ENCODE measurements at places on chromosomes 3 and 15.

DNA sequence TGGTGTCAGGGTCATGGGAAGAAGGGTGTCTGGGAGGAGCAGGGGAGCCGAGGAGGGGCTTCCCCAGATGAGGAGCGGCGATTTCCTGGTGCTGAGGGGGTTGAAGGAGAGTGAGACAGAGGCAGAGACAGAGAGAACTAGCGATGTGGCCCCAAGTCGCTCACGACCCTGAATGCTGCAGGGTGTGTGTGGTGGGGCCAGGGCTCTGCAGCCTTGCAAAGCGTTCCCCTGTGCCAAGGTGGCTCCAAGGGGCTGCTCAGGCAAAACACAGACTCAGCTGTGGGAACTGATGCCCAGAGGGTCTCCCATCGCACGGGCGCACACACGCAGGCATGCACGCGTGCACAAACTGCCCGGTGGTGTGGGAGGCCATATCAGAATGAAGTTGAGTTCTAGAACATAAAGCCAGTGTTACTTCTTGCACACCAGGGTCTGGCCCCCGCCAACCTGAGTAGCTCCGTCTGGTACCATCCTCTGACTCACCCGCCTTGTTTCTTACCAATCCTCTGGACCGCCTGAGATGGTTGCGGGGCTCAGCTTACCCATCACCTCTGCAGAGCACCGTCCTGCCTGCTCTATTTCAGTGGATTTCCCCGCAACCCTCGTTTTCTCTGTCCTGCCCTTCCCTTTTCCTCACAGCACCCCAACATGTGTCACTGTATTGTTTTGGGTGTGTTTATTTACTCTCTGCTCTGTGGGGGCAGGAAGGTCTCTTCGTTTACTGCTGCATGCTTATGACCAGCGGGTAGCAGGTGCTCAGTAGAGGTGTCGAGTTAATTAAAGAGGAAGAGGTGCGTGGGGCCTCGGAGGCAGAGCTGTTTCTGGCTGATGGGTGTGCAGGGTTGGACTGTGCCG, 4.5 kb downstream of the MELTF start:
- DNase-seq: no peak

- DNase-seq: no peak
Measured at GRCh38 chr3:16917980-16918682, 33.4 kb downstream of the PLCL2 start.

DNA sequence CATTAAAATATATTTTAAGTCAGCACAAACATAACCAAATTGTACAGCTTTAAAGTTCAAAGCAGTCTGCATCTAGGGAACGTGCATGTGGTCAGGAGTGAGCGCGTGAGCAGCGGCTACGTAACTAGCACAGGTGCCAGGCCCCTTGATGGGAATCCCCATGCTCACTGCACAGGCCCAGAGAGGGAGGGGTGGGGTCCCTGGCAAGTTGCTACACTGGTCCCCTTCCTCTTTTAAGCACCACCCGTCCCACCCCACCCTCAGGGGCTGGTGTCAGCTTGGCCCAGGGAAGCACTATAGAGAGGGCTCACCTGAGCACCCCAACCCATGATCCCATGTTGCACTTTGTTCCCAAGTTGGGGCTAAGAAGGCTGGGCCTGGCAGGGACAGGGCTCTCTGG, 835 bp upstream of the GMPPB start:
- DNase-seq: no peak

DNA sequence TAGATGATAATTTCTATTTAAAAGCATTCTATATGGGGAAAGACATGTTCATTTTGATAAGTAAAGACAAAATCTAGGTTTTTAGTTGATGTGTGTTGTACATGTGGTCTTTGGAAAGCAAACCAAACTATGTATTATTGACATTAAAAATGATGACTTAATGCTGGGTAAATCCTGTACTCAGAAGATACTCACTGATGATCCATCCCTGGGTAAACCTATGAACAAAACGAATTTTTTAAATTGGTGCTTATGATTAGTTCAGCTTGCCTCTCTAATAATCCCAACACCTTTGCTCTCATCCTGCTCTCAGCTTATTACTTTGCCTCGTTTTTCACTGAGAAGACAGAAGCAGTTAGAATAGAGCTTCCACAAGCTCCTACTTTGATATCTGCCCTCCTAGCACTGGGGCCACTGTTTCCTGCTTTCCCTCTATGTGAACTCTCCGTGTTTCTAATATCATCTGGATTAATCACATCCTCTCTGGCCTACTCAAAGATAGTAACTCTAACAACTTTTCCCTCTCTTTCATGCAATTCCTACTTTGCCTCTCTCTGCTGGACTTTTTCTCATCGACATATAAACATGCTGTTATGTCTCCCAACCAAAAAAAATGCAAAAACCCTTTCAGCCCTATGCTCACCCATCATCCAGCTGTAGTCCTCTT, 29.3 kb downstream of the RARRES1 start:
- DNase-seq: no peak

- no peak for DNase-seq
Measured at GRCh38 chr3:100697723-100698285, 11.5 kb upstream of the TFG start.

DNA sequence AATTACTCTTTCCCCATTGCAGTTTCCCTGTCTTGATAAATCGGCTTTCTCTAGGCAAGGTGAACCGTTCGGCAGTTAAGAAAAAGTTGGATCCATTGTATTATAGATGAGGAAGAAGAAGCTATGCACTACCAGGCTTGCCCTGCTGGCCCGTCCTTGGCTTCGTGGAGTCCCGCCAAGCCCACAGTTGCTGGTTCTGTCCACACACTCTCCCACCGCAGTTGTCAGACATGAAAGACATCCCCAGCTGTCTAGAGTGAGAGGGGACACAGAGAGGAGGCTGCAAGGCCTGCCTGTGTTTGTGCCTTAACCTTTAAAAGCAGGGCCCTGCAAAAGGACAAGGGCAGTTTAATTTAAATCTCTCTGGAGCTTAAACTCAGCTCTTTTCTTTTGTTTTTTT, 47.2 kb upstream of the PLCL2 start:
- no peak for DNase-seq

DNA sequence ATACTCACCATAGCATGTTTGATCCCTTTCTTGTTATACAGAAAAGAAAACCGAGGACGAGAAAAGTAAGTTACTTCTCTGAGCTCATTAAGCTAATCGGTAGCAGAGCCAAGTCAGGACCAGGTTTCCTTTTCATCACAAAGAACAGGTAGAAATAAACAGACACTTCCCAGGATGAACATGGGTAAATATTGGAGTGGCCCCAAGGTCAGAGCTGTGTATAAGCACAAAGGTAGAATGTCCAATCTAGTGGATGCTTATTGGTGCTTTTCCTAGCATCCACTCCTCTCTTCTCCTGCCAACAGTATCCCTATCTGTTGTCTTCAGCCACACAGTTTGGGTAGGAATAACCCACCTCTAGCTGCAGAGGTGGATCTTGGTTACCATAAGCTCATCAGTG, 52.8 kb upstream of the THUMPD3 start:
- no peak for DNase-seq

DNA sequence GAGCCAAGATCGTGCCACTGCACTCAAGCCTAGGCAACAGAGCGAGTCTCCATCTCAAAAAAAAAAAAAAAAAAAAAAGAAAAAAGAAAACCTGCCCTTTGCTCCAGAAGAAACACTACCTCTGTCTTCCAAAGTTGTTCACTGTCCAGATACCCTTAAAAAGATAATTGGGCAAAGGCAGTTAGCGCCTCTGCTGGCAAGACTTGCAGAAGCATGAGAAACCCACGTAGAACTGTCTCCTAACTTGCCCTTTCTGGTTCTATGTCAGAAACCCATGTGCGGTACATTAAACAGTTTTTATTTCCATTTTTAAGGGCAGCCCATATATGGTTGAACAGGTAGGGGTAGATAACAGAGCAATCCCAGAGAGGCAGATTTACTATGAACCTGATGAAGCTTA, 1026.4 kb downstream of the ROBO2 start:
- no peak for DNase-seq

DNA sequence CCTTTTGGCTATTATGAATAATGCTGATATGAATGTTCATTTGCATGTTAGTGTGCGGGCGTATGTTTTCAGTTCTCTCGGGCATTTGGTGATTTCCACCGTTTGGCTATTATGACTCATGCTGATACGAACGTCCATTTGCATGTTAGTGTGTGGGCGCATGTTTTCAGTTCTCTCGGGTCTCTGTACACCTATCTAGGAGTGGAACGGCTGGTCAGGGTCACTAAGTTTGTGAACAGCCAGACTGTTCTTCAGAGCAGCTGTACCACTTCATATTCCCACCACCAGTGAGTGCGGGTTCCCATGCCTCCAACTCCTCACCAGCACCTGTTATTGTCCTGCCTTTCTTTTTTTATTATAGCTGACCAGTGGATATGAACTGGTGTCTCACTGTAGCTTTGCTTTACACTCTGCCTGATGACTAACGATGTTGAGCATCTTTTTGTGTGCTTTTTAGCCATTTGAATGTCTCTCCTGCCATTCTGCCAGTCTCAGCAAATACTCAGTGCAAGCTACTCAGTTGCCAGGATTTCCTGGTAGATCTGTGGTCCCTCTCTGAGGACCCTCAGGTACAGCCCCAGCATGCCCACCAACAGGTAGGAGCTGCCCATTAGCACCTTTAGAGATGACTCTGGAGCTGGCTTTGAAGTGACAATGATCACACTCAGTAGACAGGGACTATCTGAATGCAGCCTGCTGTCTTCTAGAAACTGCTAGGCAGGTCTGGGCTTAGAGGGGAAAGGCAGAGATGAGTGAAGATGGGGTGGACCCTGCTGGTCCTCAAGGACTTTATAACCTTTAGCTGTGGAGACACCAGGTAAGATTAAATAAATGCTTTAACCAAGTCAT, 141.1 kb downstream of the XXYLT1 start:
- no peak for DNase-seq

DNA sequence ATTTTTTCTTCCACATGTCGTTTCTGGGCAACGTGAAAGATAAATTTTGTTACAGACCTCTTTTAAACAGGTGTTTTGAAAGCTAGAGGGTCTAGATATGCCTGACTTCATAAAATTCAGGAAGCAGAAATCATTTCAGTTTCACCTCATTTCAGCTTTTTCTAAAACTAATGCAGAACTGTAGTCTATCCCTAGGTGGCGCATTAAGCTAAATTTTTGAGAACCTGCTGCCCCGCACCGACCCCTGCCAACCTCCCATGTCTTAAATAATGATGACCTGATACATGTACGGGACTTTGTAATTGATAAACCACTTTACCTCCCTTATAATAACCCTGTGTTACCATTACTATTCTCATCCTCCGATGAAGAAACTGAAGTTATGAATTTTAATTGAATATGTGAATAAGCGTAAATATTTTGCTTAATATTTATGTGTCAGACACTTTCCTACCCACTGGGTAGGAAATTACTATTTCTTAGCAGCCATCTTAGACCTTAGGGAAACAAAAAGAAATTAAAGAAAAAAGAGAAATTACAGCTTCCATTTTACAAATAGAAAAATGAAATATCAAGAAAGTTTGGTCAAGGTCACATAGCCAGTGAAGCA, 78.7 kb upstream of the GCNT3 start:
- DNase-seq: no peak

GRCh38 chr3:117656391-117656790, 946.8 kb downstream of the TUSC7 start:
- DNase-seq: no peak

Measured in stimulated activated CD8-positive, alpha-beta memory T cell treated with anti-CD3 and anti-CD28 coated beads, Interleukin-4, amount 100 ng/mL, for 24 hours (primary cell).